ENCODE measurements at places on chromosomes 12 and 14.

GRCh38 chr12:3049176-3049575, 28.0 kb upstream of the TSPAN9 start:
- DNase-seq = no peak

GRCh38 chr12:125564753-125565152, 499.5 kb downstream of the AACS start:
- DNase-seq = no peak

- no peak for DNase-seq
Observed at GRCh38 chr14:36659822-36660735, 1.6 kb upstream of the PAX9 start.

GRCh38 chr14:92466059-92466458, 47.5 kb upstream of the RIN3 start:
- no peak for DNase-seq

- peak; percentile 43 for DNase-seq
Observed at GRCh38 chr12:42326541-42327226, 717 bp downstream of the PPHLN1 start.

DNA sequence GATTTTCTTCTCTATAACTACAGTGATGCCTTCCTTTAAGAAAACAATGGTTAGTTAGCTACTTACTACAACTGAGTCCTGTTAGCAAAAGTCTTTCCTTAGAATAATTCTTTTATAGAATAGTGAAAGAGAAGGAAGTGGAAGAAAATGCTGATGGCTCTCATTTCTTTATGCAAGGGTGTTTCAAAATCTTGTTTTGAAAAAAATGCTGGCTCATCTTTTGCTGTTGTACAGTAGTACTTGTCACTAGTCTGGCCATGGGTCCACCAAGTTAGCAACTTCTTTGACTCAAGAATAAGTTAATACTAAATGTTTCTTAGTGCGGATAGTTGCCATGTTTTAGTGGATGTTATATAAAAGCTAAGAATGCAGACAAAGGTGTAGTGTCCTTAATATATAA, 225.4 kb downstream of the PTPRO start:
- no peak for DNase-seq

DNA sequence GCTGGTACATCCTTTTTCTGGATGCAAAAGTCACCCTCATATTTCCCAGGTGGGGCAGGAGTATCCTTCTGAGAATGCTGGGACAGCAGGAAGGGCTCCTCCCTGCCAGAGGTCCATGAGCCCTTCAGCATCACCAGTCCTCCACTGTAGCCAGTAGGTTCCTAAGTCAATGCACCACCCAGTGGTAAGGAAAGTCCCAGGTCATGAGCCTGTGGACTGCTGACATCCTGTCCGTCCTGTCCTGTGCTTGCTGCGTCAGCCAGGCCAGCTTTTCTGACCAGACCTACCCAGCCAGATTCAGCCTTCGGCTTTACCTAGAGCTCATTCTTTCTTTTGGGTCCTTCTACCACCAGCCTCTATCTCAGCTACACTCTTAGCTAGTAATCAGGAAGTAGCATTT, 23.0 kb upstream of the ACTN1 start:
- DNase-seq = no peak

- DNase-seq = no peak
Observed at GRCh38 chr12:6370576-6370935, 4.8 kb downstream of the SCNN1A start.

- no peak for DNase-seq
Observed at GRCh38 chr12:103181366-103182152, 224.1 kb downstream of the ASCL1 start.

- DNase-seq = no peak
Observed at GRCh38 chr12:3523728-3524127, 32.7 kb downstream of the PRMT8 start.

DNA sequence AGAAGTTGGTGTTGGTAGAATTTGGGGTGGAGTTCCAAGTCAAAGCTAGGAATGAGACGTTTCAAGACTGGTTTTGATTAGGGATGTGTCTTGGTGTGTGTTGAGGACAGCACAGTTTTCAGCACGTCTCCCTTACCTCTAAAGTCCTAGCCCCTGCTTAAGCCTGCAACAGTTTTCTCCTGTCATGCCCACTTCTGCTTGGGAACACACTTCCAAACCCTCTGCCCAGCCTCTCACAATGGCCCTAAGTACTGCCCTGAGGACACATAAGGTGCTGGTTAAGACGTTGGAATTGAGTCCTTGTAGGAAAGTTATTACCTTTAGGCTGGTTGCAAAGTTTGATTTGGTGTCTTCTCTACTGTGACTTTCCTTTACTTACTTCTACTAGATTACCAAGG, 710 bp upstream of the BMAL2 start:
- DNase-seq = no peak

DNA sequence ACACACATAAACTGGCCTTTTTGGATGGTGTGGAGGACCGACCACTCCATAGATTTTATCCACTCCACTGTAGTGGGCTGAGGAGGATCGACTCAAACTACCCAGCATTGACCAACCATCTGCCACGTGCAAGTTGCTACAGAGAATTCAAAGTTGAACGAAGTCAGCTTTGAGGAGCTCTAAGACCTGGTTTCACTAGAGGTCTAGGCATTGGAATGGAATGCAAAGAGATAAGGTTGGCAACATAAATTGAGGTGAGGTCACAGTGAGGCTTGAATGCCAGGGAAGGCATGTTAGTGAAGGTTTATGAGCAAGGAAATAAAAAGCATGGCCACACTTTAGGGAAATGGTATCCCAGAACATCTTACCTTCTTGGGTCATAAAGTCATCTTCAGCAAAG, 14.5 kb downstream of the VWF start:
- DNase-seq = no peak

Data from CD4-positive, alpha-beta T cell (primary cell).